Cerebellar nuclear complex (tissue), 1 donor: ENCODE measurements at places on chromosomes 2 and 18.

DNA sequence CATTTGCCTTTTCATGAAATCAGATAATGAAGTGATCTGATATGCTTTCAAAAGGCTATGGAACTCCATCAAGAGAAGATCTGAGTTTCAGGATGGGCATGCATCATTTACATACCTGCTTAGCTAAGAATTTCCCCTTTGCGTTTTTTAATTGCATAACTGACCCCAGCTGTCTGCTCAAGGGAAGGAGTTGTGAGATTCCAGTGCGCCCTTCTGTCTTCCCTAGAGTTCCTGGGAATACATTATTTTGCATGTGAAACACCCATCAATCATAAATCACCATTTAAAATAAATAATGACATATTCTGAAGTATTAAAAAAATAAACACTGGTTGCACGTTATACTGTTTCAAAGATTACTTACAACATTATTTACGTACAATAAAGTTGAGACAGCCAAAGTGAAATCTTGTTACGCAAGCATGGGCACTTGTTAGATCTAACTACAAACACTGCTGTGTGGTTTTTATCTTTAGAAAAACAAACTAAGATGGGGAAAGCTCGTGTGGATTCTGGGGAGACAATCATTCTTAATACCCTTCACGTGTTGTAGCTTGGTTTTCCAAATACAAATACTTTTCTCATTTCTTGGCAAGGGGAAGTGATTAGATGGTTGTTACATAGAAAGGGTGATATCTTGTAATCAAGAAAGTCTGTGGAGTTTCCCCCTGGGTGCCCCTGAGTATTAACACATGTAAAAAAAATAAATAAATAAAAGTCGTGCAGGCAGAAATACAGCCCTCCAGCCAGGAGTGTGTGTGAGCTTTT, 125.7 kb upstream of the LMAN1 start:
- no peak for DNase-seq

GRCh38 chr2:974054-974453, 23.4 kb downstream of the SNTG2 start:
- DNase-seq, result no peak

GRCh38 chr2:70085711-70086277, 1.5 kb upstream of the PCBP1 start:
- no peak for DNase-seq

GRCh38 chr18:36247036-36247435, 50.5 kb upstream of the FHOD3 start:
- no peak for DNase-seq

DNA sequence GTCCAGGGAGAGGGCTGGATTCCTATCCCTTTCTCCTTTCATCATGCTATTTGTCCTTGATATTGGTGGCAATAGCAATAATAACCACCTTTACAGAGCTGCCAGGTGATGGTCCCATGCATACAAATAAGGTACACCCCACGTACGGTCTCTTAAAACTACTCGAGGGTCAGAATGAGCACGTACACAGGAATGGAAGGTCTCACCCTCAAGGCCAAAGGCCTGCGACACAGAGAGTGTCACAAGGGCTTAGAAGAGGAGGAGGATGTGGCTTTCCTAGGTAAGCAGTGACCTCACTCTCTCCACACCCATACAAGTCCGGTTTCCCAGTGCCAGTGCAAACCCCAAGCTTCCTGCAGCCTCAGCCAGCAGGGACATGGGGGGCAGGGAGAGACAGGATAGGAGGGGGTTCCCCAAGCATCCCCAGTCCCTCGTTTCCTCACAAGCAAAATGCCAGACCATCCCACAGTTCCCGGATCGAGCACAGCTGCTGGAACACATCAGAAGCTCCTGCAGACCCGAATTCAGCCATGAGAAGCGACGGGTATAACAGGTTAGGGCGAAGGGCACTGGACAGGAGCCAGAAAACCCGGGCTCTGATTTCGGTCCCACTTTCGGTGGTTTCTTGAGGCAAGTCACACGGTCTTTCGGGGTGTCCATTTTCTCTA, 49.2 kb downstream of the PLB1 start:
- no peak for DNase-seq

- DNase-seq, result no peak
Observed at GRCh38 chr18:65257149-65257548, 493.7 kb upstream of the CDH7 start.

DNA sequence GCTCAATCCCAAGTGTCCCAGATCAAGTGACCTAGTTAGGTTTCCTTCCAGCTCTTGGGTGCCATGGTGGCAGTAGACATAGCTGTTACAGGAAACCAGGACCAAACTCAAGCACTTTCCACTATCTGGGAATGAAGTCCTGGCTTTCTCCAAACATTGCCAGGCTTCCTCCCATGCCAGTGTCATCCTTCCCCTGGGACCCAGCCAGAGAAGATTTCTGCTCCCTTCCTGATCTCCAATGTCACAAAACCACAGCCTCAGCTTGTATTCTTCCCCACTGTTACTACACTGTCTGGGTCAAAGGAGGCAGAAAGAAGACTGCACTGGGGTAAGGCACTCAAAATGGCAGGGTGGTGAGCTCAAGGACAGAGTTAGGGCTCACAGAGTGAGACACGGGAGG, 347.1 kb downstream of the TNS1 start:
- no peak for DNase-seq

- no peak for DNase-seq
Observed at GRCh38 chr2:235054919-235055318, 103.1 kb downstream of the SH3BP4 start.

- DNase-seq, result no peak
Observed at GRCh38 chr2:63537306-63537705, 51.0 kb downstream of the WDPCP start.

DNA sequence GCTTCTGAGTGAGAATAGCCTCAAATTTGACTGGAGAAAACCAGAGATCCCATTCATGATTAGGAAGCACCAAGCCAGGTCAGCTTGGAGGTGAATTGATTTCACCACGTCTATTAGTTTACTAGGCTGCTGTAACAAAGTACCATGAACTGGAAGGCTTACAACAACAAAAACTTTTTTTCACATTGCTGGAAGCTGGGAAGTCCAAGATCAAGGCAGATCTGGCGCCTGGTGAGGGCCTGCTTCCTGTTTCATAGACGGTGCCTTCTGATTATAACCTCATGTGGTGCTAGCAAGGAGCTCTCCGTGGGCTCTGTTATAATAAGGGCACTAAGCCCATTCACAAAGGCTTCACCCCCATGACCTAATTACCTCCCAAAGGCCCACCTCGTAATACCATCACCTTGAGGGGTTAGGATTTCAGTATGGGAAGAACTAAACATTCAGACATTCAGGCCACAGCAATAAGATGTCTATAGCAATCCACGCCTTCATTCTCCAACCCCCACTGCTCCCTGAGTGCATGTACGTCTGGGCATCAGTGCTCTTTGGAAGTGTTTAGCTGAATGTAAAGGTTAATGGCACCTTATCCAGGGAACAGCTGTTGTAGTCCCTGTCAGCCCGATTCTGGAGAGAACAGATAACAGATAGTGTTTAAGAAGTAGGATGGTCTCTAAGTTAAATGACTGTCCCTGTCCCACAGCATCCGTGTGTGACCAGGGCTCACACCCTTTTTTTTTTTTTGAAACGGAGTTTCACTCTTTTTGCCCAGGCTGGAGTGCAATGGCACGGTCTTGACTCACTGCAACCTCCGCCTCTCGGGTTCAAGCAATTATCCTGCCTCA, 89.2 kb downstream of the SOCS6 start:
- DNase-seq, result no peak

DNA sequence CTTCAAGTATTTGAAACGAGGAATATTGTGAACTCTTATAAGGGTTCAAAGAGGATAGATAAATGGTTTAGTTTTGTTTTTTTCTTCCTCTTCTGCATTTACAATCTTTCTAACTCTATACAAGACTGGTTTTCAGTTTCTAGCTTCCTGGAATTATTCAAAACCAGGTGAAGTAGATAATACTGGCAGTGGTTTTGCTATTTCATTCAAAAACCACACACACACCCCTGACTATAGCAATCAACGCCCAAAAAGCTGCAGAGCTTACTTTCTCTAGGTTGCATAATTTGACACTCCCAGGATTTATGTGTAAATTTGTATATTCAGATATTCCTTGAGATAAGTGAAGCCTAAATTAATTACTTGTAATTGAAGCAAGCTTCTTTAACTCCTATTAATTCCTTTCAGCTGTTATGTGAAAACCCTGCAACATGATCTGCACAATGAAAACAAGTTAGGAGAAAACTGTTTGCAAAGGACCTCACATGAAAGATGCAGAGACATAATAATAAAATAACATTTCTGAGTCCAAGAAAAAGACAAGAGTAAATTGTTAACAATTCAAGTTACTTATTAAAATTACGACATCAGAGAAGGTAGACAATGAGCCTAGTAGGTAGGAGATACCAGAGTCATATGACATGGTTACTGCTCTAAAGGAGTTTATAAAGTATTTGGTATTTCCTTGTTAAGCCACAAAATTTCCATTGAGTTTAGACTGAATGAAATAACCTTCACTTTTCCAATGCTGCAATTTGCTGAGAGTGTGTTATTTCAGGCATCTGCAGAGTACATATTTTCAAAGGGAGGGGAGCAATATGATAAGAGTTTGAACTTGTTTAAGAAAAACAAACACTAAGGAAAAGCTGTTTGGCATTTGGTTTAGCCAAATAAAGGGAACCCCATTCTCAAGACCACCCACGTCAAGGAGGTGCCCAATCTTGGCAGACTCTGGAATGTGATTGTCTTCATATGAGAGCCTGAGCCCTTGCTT, 1.6 kb upstream of the NFE2L2 start:
- no peak for DNase-seq

- no peak for DNase-seq
Observed at GRCh38 chr18:43642727-43643330, 365.5 kb upstream of the SYT4 start.

DNA sequence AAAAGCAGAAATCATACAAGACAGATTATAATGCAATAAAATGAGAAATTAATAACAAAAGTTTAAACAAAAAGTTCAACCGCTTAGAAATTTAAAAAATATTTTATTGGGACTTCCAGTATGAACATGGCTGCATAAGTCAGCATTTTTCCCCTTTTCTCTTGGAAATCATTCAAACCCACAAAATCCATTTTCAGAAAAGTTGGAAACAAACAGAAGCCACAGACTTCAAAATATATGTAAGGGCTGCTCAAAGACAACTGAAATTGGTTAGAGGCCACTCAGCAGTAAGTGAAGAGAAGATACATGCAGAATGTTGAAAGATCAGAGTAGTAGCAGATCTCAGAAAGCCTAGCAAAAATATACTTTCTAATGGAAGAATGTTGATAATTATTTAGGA, 194.0 kb downstream of the DYSF start:
- DNase-seq, result no peak

DNA sequence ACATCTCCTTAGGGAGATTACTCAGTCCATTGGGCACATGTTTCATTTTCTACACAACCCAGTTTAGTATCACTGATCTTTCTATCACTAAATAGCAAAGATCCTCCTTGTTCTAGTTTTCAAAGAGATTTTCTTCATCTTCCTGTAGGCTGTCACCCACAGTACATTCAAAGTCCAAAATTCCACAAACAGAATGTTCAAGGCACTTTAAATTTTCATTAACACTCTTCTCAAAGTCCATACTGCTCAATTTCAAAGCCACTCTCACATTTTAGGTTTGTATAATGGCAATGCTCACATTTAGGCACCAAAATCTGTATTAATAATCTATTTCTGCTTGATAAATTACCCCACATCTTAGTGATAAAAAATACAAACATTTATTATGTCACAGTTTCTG, 152.8 kb downstream of the FSIP2 start:
- DNase-seq, result no peak

- DNase-seq, result no peak
Observed at GRCh38 chr2:201969938-201970785, 63.5 kb upstream of the FZD7 start.

- DNase-seq, result no peak
Observed at GRCh38 chr2:159612255-159612901, 4.0 kb downstream of the BAZ2B start.

GRCh38 chr18:64137914-64138313, 11.0 kb downstream of the LINC00305 start:
- DNase-seq, result no peak

DNA sequence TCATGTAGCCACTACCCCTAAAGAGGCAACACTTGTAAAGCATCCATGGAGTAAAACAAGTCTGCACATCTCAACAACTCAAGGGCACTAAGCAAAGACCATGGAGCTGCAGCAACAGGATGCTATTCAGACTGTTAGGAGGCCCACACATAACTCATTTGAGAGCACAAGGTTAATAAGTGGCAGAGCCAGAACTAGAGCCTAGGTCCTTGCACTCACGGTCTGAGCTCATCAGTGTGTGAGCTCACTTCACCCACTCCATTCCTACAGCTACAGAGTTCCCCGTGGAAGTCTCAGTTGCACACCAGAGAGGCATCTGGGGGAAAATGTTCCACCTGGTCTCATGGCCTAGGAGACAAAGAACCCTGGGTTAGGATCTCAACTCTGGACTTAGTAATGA, 35.0 kb downstream of the TTC32 start:
- no peak for DNase-seq

GRCh38 chr2:196380575-196380974, 209.2 kb upstream of the STK17B start:
- no peak for DNase-seq

DNA sequence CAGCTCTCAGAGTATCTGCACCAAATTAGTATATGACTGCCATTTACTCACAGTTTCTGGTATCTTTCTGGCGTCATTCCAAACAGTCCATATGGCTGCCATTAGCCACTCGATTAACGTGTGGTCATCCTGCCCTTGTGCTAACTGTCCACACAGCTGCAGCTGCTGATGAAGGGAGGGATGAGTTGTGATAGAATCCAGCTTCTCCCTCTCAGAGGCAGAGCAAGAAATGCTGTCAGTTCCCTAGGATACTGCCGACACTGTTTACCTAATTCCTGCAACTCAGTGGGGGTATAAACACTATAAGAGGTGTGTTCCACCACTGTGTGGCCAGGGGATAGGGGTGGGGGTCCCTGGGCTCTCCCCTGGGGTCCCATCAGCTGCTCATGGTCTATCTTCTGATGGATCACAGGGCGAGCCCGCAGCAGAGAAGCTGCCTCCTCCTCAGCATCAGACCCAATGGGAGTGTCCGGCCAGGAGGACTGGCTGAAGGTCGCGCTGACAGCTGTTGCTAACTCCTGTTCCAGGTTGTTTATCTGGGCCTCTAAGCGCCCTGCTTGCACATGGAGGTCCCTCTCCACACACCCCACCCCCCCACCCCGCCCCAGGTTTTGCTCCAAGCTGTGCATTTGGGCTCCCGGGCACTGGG, 17.3 kb upstream of the KLHL23 start:
- DNase-seq, result no peak

DNA sequence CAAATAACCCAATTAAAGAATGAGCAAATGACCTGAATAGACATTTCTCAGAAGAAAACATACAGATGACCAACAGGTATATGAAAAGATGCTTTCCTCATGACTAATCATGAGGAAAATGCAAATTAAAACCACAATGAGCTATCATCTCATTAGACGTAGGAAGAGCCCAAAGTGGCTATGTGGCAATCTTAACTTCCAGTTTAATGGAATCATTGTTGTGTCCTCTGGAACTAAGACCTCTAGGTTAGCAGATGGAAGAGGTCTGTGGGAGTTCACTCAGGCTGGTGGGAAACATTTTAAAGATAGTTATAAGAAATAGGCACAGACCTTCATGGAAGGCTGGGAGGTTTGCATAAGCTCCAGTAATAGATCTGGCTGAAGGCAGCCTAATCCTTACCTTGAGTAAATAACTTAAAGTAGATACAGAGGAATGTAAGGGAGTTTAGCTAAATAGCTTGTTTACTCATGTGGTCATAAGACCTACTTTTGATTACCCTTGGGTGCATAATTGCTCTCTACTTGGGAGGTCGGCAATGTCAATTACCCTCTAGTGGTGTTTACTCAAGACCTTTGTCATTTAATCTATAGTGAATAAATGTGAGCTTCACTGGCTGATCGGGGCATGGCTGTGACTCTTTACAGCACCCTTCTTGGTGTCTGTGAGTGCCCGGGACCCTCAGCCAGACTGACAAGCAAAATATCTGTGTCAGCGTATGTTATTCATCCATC, 119.0 kb downstream of the GULP1 start:
- DNase-seq, result no peak
